ENCODE measurements at places on chromosomes 12 and 14. TPM values are rescaled to one million over a fixed set of nuclear protein-coding genes. Genes with fewer than 3 reads are reported as not detected.

The MYL2 gene
- not detected for total RNA-seq

The NRL gene
- total RNA-seq = 4.1 TPM

The SERPINA5 gene
- total RNA-seq = not detected

The STXBP6 gene
- total RNA-seq = 2.7 TPM

The AJUBA gene
- total RNA-seq = 47.6 TPM

The OGFOD2 gene
- 10.3 TPM for total RNA-seq

The TMPRSS12 gene
- total RNA-seq = not detected

The GPR132 gene
- total RNA-seq = 0.16 TPM
